ENCODE measurements at places on chromosomes 12 and 14. TPM values are rescaled to one million over a fixed set of nuclear protein-coding genes. Genes with fewer than 3 reads are reported as not detected.

The KIF26A gene
- total RNA-seq: 46.6 TPM

The DHH gene
- total RNA-seq: 0.07 TPM

The CCDC60 gene
- not detected for total RNA-seq

The KRT71 gene
- not detected for total RNA-seq

The KLHDC1 gene
- 0.69 TPM for total RNA-seq

The NFE2 gene
- 0.72 TPM for total RNA-seq

The PTPRB gene
- 1.0 TPM for total RNA-seq

The LPAR5 gene
- total RNA-seq: not detected

Data from NCI-H460 (cell line).